ENCODE measurements at places on chromosomes 13 and 19.

DNA sequence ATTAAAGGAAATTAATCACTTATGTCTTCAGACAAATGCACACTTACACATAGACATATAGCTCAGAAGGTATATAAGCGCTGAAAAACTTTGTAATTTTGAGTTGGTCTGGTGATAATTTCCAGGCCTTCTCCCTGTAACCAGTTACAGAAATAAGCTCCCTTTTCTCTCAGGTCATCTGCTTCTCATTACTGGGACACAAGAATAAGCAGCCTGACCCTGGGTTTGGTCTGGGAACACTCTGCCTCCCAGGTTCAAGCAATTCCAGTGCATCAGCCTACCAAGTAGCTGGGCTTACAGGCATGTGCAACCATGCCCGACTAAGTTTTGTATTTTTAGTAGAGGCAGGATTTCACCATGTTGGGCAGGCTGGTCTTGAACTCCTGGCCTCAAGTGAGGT is 274.5 kb downstream of the LMO7 start:
- no peak for DNase-seq

DNA sequence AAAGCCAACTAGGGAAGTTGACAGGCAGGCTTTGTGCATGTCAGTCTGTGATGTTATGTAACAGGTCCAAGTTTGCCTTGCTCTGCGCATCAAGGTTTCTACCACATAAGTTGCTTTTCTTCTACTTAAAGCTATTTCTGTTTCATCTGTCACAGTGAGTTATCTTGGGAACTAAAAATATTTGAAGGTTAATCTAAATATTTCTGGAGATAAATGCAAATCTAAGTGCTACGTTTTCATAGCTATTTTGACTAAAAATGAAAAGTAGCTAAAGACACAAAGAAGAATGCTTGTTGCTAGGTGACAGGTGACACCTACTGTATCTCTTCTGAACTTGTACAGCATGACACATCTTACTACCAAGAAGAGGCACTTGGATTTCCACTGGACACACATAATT is 135.6 kb downstream of the KLF12 start:
- no peak for DNase-seq

- DNase-seq = no peak
Observed at GRCh38 chr19:282501-282900, 8.7 kb downstream of the PLPP2 start.

DNA sequence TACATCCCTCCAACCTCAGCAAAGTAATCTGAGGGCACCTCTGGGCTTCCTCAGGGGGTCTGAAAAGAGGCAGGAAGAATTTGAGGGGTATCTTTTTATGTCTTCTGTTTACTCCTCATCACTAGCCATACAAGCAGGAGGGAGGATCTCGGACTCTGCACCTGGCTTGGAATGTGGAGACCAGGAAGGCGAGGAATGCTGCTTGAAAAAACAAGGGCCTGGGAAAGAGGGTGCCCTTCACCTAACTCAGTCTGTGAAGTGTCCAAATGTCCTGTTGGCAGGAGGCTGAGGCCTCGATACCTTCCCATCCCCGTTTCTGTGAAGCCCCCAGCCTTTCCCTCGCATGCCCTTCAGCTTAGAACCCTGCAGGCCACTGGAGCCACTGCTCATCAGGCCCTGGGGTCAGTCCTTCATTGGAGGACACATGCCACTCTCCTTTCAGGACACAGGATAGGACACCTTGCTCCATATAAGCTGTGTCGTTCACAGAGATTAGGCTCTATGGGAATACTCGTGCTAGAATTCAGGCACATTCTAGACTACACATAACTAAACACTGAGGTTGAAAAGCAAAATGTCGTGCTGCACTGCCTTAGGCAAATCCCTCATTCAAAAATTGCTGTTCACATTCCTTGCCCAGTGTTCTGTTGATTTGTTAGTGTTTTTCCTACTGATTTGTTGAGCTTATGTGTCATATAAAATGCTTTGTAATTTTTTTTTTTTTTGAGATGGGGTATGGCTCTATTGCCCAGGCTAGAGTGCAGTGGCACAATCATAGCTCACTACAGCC is 49.7 kb downstream of the ESD start:
- DNase-seq = no peak

- DNase-seq = no peak
Observed at GRCh38 chr19:50255115-50255514, 51.7 kb downstream of the MYH14 start.

All from activated CD4-positive, alpha-beta memory T cell treated with anti-CD3 and anti-CD28 coated beads for 36 hours (primary cell).